ENCODE measurements at places on chromosomes 2 and 18.

DNA sequence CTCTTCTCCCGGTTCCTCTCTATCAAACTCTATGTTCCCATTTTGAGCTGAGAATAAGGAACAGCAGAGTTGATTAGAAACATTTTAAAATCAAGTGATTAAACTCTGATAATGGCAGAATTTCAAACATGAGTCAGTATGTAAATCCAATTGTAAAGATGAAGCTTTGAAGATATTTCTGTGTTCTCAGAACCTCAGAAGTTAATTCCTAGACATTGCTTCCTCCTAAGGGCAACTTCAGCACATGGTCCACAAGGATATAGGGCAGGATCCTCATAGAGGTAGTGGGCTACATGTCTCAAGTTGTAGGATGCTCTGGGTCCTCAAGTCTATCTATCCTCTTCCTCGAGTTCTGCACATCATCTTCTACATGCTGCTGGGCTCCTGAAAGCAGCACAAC is 46.3 kb downstream of the QPCT start:
- no peak for DNase-seq

DNA sequence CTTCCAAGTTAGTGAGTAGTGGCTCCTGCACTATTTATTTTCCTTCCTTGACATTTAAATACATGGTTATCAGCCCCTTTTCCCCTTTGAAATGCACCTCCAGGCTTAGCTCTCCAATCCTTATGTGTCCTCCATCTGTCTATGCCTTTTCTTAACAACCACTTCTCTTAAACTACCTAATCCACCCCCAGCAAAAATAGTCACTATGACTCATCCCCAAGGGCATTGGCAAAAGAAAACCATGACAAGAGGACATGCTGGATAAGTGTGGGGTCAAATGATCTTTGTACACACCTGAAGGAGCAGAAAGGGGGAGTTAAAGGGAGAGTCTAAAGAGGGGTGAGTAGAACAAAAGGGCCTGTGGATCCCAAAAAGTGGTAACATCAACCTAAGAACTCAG is 127.2 kb downstream of the ANKRD44 start:
- DNase-seq = no peak

DNA sequence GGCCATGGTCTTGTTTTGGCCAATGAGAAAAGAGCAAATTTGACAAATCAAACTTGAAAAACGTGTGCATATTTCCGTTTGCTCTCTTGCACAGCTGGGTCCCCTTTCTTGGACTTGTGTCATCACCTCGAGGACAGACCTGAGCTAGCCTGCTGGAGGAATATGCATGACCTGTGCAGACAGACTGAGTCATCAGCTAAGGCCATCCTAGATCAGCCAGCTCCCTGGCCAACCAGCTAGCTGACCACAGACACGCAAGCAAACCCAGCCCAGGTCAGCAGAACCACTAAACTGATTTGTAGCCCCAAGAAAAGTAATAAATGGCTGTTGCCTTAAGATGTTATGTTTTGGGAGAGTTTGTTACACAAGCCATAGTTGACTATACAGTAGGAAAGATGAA is 61.3 kb upstream of the PAX3 start:
- no peak for DNase-seq

DNA sequence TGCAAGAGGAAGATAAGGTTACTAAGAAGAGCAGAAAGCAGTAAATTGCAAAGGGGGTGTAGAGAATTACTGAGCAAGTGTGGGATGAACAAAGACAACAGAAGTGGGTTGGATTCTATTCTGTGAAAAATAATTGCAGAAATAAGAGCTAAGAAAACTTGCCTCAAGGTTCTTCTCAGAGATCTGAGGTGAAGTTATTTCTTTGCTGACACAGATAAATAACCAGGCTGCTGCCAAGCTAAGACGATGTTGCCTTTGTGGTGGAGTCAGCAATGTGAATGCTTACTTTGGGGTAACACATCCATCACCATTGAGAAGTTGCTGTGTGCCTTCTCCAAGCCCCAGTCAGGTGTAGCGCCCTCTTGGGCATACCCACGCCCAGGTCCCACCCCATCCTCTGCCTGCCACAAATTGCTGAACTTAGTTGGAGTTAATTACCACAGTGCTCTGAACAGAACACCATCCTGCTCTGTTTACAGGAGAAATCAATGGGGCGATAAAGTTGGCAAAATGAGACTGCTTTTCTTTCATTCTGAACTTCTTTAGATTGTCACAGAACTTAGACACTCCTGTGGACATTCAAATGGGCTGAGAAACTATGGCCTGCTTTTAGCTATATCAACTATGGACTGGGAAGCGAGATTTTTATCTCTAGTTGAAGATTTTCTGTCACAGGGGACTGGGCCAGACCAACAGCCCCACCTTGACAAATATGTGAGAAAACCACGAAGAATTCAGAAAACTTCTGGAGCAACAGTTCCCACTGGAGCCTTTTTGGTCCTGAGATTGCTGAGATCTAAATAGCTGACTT is 283.6 kb downstream of the TMX3 start:
- DNase-seq = no peak

- DNase-seq = no peak
Measured at GRCh38 chr18:22342625-22343024, 75.1 kb downstream of the CTAGE1 start.

DNA sequence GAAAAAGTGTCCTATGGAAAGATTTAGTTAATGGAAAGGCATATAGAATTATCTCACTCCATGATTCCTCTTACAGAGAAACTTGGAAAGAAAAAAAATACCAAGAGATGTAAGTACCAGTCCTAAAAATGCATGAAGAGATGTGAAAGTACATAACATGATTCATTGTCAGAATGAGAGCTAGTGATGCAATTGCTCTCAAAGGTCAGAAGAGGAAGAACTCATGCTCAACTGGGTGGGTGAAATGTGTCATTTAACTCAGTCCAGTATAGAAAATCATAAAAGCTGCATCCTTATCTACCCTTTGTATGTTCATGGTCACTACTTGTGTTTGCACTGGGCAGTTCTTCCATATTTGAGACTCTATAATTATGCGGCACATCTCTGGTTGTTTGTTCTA is 300.0 kb upstream of the PIK3C3 start:
- DNase-seq = no peak

GRCh38 chr2:149612122-149612521 is 24.5 kb upstream of the MMADHC start:
- DNase-seq = no peak

DNA sequence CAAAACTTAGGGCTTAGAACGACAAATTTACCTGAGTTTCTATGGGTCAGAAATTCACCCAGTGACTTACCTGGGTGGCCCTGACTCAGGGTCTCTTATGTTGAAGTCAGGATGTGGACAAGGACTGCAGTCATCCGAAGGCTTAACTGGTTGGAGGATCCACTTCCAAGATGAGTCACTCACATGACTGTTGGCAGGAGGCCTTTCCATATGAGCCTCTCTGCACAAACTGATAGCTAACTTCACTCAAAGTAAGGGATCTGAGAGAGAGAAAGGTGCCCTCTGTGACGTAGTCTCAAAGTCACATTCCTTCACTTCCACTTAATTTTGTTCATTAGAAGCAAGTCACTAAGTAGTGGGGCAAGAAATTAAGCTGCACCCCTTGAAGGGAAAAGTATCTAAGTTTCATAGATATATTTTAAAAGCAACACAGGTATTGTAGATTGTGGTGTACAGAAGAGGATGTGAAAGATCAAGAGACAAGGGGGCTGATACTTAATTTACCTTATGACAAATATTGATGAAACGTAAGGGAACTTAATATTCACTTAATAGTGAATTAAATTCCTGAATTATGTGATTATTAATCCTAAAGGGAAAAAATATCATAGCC is 48.4 kb downstream of the TANK start:
- DNase-seq = no peak

GRCh38 chr2:42286268-42286946 is 74.6 kb downstream of the COX7A2L start:
- no peak for DNase-seq

GRCh38 chr2:125543968-125544514 is 1111.9 kb upstream of the GYPC start:
- DNase-seq = no peak

DNA sequence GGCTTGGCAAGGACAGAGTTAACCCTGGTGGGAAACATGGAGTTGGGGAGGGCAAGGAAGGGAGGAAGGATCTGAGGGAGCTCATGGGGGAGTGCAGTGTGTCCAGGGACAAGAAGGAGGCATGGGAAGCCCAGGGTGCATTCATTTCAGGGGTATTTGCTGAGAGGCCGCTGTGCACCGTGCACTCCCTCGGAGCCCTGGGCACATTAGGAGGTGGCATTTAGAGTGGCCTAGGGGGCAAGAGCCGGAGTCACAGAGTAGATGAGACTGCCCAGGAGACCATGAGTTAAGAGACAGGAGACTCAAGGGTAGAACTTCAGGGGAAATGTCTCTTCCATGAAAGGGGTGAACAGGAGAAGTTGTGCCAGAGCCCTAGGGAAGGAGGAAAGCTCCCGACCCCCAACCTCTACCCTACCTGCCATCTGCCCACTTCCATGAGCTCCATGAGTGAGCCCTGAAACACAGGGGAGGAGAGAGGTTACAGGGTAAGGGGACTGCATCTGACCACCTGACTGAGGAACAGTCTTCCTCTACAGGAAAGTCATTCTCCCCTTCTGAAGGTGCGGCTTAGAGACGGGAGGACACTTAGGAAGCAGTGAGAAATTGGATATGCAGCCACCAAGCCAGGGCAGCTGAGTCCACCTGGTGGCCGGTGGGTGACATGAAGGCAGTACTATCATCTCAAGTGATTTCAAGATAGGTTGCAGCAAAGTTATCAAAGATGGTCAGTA is 58.5 kb upstream of the COPS8 start:
- DNase-seq = peak; percentile 30

- DNase-seq = no peak
Measured at GRCh38 chr18:76232779-76233178, 262.3 kb downstream of the ZNF516 start.

DNA sequence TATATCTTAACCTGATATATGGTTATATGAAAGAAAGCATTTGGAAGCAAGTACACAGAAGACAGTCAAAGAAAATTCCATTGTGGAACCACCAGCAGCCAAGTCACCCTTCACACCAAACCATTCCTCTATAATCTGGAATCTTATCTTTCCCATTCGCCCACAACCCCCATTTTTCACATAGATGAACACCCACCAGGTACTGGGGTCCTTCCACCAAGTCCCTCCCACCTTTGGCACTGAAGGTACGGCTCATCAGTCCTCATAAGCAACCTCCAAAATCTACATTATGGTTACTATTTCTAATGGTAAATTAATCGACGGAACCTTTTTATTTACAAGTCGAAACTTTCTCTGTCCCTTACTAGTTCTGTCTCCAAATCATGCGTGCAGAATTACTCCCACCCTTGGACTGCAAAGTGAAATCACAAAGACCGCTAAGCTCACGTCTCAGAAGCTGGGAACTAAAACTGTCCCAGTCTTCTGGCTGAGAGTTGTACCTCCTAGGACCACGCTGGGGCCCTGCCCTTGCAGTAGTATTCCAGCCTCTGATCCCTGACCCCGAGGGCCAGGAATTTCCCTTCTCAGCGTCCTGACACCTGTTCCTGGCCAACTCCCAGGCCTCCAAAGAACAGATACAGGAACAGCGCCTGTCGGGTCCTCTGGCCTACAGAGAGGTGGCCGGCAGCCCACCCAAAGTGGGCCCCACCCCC is 702 bp downstream of the OLA1 start:
- DNase-seq = no peak

DNA sequence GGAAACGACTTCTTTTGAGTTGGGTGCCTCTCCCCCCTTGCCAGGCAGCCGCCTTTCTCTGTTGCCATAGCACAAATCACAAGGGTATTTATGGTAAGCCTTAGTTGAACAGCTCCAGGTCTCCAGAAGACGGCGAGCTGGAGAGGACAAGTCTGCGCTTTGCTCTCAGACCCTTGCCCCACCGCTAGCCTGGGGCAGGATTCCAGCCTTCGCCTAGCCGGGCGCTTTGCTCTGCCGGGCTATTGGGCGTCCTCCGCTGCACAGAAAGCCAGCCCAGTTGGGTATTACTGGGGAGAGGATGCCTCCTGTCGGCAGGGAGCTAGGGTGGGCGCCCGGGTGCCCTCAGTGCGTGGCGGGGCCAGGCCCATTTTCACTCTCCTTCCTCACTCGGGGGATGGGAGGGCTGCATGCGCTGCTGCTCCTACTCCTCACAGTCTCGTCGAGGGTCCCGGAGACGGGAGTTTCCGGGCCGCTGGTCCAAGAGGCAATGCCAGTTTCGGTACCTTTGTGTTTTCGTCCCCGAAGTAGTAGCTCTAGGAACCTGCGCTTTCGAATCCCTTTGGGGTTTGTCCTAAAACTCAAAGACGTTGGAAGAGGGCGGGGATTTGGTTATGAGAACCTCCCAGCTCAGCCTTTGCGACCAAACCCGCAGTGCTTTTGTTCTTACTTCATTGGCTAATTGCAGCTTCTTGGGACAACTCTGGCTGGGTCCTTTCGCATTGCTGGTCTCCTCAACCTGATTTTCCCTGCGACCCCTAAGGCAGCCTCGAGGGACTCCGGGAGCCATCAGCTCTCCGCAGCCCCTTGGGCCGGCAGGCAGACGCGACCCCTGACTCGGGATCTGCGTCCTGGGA is 3.6 kb upstream of the DLX2 start:
- no peak for DNase-seq

- no peak for DNase-seq
Measured at GRCh38 chr18:23812546-23813440, 123.5 kb downstream of the LAMA3 start.

GRCh38 chr2:120598416-120598815 is 137.3 kb upstream of the GLI2 start:
- DNase-seq = no peak

- DNase-seq = no peak
Measured at GRCh38 chr18:55651236-55651635, 63.2 kb upstream of the TCF4 start.

- no peak for DNase-seq
Measured at GRCh38 chr2:98846041-98846440, 90.0 kb downstream of the CRACDL start.
